Activated gamma-delta T cell (primary cell): ENCODE measurements at places on chromosomes 2 and 18.

DNA sequence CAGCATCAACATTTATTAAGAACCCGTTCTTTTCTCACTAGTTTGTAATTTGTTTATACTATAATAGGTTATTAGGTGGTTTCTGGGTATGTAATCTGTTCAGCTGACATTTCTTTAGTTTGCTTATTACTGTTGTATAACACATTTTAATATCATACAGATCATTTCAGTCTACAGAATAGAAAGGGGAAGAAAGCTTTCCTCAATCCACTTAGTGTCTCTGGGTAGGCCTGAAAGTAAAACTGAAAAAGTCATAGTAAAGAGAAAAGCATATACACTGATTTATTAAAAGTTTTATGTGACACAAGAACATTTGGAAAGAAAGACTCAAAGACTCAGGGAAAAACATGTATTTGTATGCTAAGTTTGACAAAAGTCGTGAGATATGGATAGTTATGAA, 16.8 kb upstream of the KCNJ3 start:
- DNase-seq: no peak

DNA sequence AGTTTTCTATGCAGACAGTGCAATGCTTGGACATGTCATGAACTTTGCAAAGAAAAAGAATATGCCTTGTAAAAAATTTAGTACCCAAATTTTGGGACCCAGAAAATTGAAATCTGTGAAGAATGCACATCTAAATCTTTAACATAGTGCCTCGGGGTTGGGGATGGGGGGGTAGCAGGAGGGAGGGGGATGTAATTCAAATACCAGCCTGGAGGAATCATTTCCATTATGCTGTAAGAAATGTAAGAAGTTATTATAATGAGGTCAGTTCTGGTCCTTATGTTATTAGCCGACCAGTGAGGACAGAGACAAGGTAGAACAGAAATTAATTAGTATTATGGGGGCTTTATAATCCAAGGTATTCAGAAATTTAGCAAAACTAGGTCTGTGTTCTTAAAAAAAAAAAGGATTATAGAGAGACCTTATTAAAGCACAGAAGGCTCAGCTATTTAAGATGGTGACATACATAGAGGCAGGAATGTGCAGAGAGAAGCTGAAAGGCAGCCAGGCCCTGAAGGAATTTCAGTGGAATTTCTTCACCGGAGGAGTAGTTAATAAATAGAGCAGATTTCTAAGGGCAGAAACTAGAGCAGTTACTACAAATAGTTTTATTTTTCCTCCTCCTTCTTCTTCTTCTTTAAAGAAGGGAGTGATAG, 89.0 kb upstream of the RBMS1 start:
- DNase-seq: no peak

DNA sequence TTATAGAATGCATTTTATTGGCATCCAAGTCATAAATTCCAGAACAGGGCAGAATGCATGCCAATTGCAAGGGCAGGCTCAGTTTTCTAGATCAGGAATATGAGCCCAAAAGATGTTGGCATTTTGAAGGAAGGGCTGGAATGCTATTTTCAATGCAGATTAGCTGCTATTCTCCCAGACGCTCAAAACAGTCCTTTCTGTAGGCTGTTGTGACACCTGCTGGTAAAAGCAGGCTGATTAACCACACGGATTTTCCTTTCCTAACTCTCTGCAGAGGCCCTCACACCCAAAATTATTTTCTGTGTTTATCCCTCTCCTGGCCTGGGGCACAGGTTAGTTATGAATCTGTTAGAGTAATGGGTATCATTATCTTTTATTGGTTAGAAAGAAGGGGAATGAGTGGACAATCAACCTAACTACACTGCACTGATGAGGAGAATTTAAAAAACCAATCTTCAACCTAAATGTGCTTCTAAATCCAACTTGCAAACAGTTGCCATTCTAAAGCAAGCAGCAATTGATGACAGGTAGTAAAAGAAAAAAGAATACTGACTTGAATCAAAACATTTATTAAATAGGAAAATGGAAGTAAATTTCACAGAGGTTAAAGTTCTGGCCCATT, 94.0 kb downstream of the PLA2R1 start:
- no peak for DNase-seq

- no peak for DNase-seq
These were observed 10.1 kb downstream of the B3GNT2 start for GRCh38 chr2:62206024-62206423.

DNA sequence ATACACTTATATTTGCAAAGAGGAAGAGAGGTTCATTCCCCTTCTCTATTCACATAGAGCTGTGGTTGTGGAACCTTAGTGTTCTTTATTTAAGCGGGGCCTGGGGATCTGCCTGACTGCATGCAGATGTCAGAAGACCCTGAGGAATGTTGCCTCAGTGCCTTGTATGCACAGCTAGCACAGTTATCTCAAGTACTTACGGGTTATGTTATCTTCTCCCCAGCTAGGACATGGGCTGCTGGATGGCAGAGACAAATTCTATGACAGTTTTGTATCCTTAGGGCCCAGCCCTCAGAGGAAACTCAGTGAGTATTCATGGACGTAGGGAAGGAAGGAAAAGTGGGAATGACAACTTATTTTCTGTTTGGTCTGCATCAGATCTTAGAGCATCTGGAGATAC, 37.7 kb upstream of the RTN4 start:
- DNase-seq: no peak

- no peak for DNase-seq
These were observed 295.4 kb downstream of the MYCN start for GRCh38 chr2:16235747-16236146.

GRCh38 chr2:151020411-151020810, 241.3 kb downstream of the RBM43 start:
- DNase-seq: no peak

- DNase-seq: no peak
These were observed 153.6 kb downstream of the COL4A4 start for GRCh38 chr2:227010433-227010832.

DNA sequence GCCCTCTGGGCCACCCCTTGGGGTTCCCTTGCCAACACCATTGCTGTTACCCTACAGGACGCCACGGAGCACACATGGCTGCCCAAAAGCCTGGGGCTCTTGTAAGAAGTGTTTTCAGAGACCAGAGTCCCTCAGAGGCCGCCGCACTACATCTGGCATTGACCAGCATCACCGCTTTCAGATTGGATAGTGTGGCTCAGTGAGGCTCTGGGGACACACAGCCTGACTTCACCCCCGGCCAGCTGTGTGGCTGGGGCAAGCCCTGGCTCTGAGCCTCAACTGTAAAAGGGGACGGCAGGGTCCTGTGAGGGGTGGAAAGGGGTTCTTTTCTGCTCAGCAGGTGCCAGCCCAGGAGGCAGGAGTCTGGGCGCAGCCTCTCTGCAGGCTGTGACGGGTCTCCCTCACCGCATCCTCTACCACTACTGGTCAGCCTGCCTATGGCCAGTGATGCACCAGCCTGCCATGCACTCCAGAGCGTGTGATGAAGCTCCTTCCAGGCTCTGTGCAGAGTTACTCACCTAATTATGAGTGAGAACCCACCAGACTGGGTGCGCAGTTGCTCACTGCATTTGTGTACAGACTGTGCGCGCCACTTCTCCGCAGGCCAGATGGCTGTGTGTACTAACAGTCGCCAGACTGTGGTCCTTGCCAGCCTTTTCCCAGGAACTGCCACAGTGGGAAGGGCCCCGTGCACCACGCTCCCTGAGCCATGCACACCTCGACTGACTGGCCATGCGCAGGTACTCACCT, 10.7 kb upstream of the OTOF start:
- DNase-seq: no peak

GRCh38 chr2:169664978-169665930, 29.0 kb downstream of the CFAP210 start:
- DNase-seq: no peak

- DNase-seq: no peak
These were observed 73.9 kb downstream of the NDUFA10 start for GRCh38 chr2:239951129-239951734.

DNA sequence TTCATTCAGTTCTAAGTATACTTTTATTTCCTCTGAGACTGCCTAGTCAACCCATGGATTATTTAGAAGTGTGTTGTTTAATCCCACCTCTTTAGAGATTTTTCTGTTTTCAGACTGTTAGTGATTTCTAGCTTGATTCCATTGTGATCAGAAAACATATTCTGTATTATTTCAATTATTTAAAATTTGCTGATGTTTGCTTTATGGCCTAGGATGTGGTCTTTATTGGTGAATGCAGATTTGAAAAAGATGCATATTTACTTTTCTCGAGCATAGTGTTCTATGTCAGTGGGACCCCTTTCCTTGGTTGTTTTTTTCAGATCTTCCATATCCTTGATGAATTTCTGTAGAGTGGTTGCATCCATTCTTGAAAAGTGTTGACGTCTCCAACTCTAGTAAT, 487.2 kb upstream of the HS6ST1 start:
- no peak for DNase-seq

DNA sequence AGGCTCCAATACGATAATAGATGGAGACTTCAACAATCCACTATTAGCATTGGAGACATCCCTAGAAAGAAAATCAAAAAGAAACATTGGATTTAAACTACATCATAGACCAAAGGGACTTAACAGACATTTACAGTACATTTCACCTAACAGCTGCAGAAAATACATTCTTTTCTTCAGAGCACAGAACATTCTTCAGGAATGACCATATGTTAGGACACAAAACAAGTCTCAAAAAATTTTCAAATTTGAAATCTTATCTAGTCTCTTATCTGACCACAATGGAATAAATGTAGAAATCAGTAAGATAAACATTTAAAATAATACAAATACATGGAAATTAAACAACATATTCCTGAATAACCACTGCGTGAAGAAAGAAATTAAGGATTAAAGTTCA, 68.7 kb downstream of the STRADB start:
- no peak for DNase-seq

DNA sequence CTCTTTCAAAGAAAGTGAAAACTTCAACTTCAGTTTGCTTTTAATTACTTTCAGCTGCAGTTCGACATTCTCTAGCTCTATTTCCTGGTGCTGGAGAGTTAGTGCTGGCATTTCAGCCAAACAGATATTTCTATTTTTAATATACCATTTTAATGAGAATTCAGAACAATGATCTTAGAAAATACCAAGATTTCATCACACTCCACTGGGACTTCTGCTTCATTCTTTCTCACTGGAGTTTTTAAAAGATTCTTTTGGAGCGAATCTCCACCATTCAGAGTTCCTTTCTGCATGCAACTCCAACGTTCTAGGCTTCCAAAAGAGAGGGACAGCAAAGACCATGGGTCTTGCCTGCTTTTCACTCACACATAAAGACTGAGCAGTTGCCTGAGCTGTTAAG, 94.2 kb downstream of the CABLES1 start:
- DNase-seq: no peak

DNA sequence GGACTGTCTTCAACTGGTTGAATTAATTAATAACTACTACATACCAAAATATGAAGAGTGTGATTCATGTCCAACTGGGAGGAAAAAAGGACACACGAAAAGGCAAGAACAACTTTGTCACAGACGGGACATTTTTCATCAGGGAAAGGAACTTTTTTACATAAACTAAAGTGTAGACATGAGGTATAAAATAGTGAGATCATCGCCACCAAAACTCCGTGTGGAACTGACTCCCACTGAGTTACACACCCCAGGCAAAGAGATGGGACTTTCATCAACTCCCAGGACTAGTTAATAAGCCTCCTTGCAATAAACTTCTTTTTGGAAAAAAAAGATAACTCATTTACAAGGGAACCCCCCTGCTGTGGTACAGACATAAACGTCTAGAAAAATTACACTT, 12.9 kb upstream of the NMI start:
- DNase-seq: no peak

GRCh38 chr2:152399003-152399402, 64.0 kb downstream of the FMNL2 start:
- no peak for DNase-seq

DNA sequence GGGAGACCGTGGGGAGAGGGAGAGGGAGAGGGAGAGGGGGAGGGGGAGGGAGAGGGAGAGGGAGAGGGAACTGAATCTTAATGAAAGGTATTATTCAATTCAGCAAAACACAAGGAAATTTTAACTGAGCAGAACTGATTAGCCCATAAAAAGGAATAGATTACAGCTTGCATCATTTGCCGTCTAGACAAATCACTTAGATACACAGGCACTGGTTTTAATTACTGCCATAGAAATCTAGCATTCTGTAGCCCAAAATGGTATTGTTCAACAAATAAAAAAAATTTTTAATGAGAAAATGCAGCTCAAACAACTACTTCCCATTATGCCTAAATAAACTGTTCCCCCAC, 7.9 kb upstream of the KCNF1 start:
- DNase-seq: no peak

DNA sequence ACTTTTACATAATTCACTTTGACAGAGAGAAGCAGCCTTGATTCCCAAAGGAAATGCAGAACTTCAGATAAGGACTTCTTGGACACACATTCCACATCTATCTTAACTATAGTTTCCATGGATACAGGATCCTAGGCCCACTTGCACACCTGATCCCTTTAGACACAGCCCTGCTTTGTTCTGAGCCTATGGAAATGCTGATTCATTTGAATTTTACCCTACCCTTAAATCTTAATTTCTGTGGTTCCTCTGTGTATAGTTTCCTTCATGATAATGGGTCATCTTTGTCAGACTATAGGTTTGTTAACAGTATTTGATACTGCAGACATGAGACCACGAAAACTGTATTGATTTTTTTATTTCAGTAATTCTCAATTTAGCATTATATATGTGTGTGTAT, 77.4 kb downstream of the ACTR3 start:
- no peak for DNase-seq

DNA sequence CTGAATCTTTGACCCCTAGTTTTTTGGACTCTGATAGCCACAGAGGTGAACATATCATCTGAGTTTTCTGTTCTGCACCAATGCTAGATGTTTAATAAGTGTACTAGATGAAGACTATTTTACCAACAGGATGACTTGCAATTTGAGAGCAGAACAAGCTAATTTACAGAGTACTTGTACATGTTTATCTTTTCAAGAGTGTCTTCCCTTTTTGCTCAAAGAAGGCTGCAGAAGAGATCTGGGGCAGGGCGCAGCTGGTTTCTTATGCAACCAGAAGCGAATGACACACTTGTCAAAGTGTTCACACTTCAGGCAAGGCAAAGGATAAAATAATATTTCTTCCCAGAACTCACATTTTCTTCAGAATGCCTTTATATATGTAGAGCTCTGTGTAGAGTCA, 86.0 kb downstream of the VWA3B start:
- no peak for DNase-seq

DNA sequence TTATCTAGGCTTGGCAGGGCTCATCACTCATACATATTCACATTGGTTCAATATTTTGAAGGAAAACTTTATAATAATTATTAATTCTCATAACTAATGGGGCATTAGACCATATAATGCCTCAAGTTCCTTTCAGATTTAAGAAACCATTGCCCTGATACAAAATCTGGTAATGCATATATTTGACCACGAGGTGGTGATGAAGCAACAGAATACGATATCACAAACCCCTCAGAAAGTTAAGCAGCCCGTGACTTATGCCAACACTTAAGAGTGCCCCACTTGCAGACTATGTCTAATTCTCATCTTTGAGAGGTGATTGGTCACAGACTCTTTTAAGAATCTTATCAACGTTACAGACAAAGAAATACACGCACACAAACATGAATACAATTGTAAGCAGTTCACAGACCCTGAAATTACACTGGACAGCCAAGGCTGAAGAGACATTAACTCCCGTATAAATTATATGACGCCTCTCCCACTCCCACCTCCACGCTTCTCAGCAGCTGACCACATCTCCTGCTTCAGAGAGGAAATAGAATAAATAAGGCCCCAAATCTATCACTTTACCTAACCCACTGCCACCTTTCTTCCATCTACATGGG, 20.7 kb upstream of the DNAH6 start:
- no peak for DNase-seq

- DNase-seq: no peak
These were observed 49.2 kb downstream of the SPOPL start for GRCh38 chr2:138550670-138551287.

- no peak for DNase-seq
These were observed 273.5 kb downstream of the RNF144A start for GRCh38 chr2:7190587-7191324.
